ENCODE measurements at places on chromosomes 16 and 17. TPM values are rescaled to one million over a fixed set of nuclear protein-coding genes. Genes with fewer than 3 reads are reported as not detected.

The BLTP2 gene
- 49.8 TPM for total RNA-seq

The TMEM238L gene
- not detected for total RNA-seq

DNA sequence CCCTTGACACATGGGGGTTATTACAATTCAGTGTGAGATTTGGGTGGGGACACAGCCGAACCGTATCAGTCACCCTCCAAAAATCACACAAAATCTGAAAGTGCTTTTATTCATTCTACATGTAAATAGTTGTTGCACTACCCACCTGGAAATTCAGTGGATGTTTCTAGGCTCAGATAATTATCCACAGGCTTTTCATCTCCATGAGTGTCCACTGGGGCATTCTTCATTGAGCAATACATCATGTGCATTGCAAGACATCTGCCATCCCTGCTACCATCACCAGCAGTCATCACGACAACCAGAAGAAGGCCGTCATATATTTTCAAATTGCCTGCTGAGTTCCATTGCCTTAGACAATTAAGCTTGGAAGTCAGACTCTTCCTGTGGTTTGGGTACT, 330.8 kb downstream of the WWOX start:
- DNase-seq: no peak

The XAF1 gene
- total RNA-seq: 41.1 TPM

DNA sequence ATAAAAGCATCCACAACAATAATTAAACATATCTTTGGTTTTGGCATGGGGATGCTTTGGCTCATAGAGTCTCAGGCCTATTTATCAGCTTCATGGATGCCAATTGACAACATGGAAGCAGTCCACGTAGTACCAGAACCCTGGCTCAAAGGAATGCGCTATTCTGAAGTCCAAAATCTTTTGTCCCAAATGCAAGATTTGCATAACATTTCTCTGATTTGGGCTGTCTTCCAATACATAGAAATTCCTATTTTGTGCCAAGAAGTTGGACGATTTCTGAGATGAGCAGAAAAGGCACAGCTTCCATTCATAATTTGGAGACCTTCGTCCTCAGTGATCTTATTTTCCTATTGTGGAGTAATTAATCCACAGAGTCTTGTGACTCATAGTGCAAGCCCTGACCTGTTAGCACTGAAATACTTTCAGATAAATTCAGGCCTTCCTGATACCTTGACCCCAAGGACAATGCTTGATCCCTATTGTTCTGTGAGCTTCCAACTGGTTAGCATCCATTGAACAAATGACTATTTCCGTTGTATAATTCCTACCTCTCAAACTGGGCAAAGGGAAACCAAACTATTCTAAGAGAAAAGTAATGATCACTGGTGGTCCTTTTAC, 78.4 kb upstream of the CDH11 start:
- no peak for DNase-seq

- DNase-seq: peak; percentile 91
These were observed 72.8 kb upstream of the MED9 start for GRCh38 chr17:17403899-17404576.

DNA sequence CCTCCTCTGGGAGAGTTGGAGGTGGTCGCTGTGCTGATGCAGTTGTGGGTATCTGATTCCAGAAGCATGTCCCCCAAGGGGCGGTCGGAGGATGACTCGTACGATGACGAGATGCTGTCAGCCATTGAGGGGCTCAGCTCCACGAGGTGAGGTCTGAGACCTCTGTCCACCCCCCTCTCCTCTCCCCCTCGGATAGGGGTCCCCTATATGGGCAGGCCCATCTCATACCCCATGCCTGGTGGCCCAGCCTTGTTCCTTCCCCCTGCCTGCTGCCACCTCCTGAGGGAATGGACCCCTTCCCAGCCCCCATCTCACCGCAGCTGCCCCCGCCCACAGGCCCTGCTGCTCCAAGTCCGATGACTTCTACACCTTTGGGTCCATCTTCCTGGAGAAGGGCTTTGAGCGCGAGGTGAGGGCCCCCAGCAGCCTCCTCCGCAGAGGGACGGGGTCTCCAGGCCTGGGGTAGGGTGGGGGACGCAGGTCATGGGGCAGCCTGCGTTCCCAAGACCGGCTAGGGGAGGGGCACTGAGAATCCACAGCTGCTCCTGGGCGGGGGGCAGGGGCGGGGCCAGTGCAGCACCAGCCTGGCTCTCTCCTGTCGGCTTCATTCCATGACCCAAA, 39.2 kb downstream of the ADCY7 start:
- no peak for DNase-seq

DNA sequence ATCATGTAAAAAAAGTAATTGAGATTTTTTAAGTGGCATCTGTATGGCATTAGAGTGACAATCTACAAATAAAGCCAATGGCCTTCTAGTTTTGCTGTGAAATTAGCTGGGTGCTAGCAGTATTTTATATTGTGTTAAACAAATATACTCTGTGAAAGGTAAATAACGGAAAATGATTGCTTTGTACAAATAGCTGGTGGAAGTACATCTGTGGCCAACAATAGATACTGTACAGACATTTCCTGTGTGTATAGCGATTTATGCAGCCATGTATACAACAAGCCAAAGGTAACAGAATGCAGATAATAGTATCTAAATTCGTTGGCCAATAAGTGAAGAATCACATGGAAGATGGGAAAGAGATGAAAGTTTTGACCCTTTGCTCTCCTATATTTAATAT, 26.6 kb downstream of the IQCK start:
- no peak for DNase-seq

DNA sequence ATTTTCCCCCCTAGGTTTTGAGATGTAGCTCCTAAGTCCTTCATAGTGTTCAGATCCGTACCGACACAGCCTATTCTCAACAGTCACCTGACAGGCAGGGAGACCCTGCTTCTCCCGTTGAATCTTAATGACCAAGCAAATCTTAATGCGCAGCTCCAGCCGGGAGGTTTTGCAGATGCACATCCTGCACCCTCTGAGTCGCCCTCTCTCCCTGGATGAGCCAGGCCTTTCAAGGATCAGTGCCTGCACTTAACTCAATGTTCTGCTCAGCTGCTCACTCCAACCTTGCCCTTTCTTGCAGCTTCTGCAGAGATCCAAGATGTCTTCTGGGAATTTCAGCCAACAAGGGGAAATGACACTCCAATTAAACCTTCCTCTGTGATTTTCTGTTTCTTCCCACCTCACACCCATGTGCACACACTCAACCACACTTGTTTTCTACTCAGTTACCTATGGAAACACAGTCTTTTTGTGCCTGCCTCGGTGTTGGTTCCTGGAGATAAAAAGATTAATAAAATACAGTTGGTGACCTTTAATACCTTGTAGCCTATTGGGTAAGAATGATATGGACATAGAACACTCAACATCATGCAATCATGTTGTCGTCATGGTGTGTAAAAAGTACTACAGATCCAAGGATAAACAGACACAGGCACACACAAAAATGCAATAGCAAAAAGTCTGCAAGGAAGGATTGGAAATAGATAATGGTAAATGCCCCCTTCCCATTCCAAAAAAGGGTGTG, 76.9 kb upstream of the DYNLRB2 start:
- DNase-seq: no peak

The FOXF1 gene
- 0.05 TPM for total RNA-seq

DNA sequence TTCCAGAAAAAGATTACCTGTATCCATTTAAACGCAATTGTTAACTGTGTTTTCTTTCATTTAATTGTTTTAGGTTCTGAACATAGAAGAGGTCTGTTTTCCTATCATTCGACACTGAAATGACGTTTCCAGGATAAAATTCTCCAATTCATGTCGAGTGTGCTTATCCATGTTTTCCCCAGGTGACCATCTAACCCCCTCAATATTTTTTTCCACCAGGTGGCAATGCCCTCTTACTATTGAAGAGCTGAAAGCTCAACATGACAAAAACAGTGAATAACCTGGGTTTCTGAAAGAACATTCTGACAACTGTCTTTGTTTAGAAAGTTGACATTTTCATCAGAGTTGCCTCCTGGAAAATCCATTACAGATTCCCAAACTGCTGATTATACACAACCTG, 948.7 kb downstream of the KCNJ2 start:
- DNase-seq: no peak

GRCh38 chr17:82134101-82134500, 36.1 kb upstream of the FASN start:
- no peak for DNase-seq

DNA sequence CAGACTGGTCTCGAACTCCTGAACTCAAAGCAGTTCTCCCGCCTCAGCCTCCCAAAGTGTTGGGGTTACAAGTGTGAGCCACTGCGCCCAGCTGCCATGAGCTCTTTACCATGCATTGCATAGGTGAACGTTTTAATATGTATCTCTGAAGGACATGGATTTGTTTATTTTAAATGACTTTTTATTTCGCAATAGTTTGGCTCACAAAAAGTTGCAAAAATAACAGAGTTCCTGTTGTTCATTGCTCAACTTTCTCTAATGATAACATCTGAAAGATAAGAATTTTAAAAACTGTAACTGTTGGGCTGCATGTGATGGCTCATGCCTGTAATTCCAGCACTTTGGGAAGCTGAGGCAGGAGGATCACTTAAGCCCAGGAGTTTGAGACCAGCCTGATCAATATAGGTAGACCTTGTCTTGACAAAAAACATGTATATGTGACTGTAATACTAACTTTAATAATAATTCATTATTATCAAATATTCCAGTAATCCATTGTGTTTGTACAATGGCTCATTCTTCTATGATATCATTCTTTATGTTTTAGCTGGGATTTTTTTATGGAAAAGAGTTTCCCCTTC, 80.1 kb downstream of the ABCC1 start:
- DNase-seq: no peak

The ABCA9 gene
- 1.1 TPM for total RNA-seq

DNA sequence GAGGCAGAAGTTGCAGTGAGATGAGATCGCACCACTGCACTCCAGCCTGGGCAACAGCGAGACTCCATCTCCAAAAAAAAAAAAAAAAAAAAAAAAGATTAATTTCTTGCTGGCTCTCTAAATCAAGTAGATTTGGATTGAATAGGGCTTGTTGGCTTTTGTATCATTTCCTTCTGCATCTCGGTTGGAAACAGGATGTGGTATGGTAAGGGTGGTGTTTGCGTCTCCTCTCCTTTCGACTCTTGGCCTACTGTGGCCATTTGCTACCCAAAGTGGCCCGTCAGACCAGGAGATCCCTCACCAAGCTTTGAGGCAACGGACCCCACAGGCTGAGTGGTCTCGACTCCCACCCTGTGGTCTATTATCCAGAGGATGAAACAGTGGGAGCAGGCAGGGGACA, 168.0 kb upstream of the IRX3 start:
- no peak for DNase-seq

- no peak for DNase-seq
These were observed 46.5 kb downstream of the TEX2 start for GRCh38 chr17:64216338-64217248.

- DNase-seq: no peak
These were observed 328.2 kb downstream of the NPIPA8 start for GRCh38 chr16:18008356-18008755.

- DNase-seq: no peak
These were observed 4.1 kb downstream of the MAP2K3 start for GRCh38 chr17:21288571-21289017.

The LRRC36 gene
- total RNA-seq: 0.19 TPM

- DNase-seq: no peak
These were observed at the start of gene RHBDL1 for GRCh38 chr16:674968-675883. Gene RHBDL1 (plus strand): TSS chr16:675671. CDS start chr16:675791, 120 bp downstream.

The UBN1 gene
- total RNA-seq: 12.9 TPM

The FAM222B gene
- 2.5 TPM for total RNA-seq

- DNase-seq: peak; percentile 72
These were observed 453.3 kb downstream of the KCNJ2 start for GRCh38 chr17:70622368-70623260.

The SOX9 gene
- total RNA-seq: 0.19 TPM

The ATMIN gene
- total RNA-seq: 25.7 TPM

GRCh38 chr17:19760746-19761145, 12.6 kb upstream of the ALDH3A1 start:
- DNase-seq: no peak

- no peak for DNase-seq
These were observed 2.5 kb upstream of the STARD3 start for GRCh38 chr17:39634384-39634871.

The CDH15 gene
- 0.19 TPM for total RNA-seq

The HBQ1 gene
- 1.9 TPM for total RNA-seq

- DNase-seq: no peak
These were observed 15.2 kb downstream of the ZFHX3 start for GRCh38 chr16:73032541-73033270.

DNA sequence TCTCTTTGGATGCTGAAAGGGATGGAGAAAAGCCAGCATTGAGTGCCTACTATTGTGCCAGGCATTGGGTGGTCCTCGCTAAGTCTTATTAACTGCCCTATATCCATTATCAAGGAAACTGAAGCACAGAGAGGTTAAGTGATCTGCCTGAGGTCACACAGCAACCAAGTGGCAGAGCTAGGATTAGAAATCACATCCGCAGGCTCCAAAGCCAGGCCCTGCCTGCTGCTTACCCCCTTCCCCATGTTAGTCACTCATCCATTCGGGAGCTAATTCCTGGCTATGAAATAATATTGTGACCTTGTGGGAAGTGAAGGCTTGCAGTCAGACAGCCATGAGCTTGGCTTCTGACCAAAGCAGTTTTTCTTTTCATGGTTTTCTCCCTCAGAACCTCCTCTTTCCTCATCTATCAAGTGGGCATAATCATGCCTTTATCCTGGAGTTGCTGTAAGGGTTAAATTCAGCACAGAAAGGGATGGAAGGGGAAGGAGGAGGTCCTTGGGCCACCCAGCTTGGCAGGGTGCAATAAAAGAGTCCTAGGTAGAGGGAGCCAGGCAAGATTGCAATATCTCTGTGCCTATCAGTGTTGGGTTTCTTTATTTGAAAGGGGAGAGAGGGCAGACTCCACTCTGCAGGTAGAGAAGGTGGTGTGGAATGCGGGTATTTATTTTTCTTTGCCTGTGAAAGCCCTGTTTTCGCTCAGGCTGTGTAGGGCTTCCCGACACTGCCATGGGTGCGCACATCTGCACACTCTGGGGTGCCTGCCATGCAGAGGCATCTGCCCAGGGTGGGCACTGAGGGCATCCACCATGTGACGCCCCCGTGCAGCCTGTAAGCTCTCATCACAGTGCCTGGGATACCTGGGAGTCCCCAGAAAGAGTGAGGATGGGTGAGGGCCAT, 11.3 kb downstream of the RAI1 start:
- no peak for DNase-seq

DNA sequence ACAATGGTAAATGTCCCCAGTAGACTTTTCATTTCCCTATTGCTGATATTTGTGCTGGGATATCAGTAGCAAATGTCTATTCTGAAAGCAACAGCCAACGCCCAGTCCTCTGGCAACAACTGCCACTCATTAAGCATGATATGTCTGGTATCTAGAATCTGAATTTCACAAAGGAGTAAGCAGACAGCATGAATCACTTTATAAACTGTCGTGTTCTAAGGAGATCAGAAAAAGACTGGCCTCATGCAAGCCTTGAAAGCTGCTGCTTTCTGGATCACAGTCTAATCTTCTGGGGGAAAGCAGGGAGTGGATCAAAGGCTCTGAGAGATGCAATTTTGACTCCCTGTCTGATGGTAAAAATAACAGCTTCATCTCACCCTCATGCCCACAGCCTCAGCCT, 153.1 kb upstream of the NOG start:
- no peak for DNase-seq

The APPBP2 gene
- total RNA-seq: 17.8 TPM
